WTC11 (cell line): ENCODE measurements at places on chromosomes 7 and 10. TPM values are rescaled to one million over a fixed set of nuclear protein-coding genes. Genes with fewer than 3 reads are reported as not detected.

The GRM3 gene
- 0.87 to 1.5 TPM (median 0.94 TPM) in 3 replicates for total RNA-seq

The GARIN1A gene
- 0.14 to 0.15 TPM in 2 of 3 replicates, not detected in the other for total RNA-seq

The NEUROG3 gene
- total RNA-seq = 1.9 to 2.4 TPM (median 2.0 TPM) in 3 replicates

The DKK1 gene
- 0.78 to 1.1 TPM (median 1.0 TPM) in 3 replicates for total RNA-seq

The TRPV5 gene
- not detected in 3 replicates for total RNA-seq

The ARF5 gene
- total RNA-seq = 167 to 173 TPM (median 171 TPM) in 3 replicates

The TMEM229A gene
- total RNA-seq = 0.27 to 0.74 TPM (median 0.41 TPM) in 3 replicates

The HOXA3 gene
- 0.11 TPM in 1 of 3 replicates, not detected in the others for total RNA-seq

The SPDYE8 gene
- total RNA-seq = not detected in 3 replicates

The CROT gene
- total RNA-seq = 4.0 to 6.9 TPM (median 5.5 TPM) in 3 replicates

The SLC25A13 gene
- total RNA-seq = 66.0 to 77.2 TPM (median 71.1 TPM) in 3 replicates

The PTPN20 gene
- total RNA-seq = 0.96 to 2.0 TPM (median 1.7 TPM) in 3 replicates

The MYH16 gene
- total RNA-seq = not detected in 3 replicates

The KIF20B gene
- 56.9 to 70.2 TPM (median 57.3 TPM) in 3 replicates for total RNA-seq

The PDE6C gene
- total RNA-seq = not detected in 3 replicates

The ASZ1 gene
- total RNA-seq = not detected in 3 replicates

The CXCL12 gene
- total RNA-seq = 52.4 to 64.3 TPM (median 59.6 TPM) in 3 replicates

The GNA12 gene
- total RNA-seq = 89.2 to 99.6 TPM (median 90.3 TPM) in 3 replicates

The GDF10 gene
- 0.09 to 0.24 TPM (median 0.18 TPM) in 3 replicates for total RNA-seq

The NME8 gene
- 1.0 to 2.3 TPM (median 1.5 TPM) in 3 replicates for total RNA-seq

The TAS2R41 gene
- 0.31 to 0.44 TPM in 2 of 3 replicates, not detected in the other for total RNA-seq

The PAX4 gene
- not detected in 3 replicates for total RNA-seq

The HSPA12A gene
- 5.0 to 7.2 TPM (median 5.2 TPM) in 3 replicates for total RNA-seq

The GDF2 gene
- total RNA-seq = not detected in 3 replicates

The MACROH2A2 gene
- 33.0 to 35.4 TPM (median 33.5 TPM) in 3 replicates for total RNA-seq

The NANOS1 gene
- total RNA-seq = 2.9 to 4.3 TPM (median 2.9 TPM) in 3 replicates

The SMKR1 gene
- 0.23 to 0.50 TPM (median 0.34 TPM) in 3 replicates for total RNA-seq

The COL17A1 gene
- 0.60 to 1.5 TPM (median 1.1 TPM) in 3 replicates for total RNA-seq

The HOXA2 gene
- total RNA-seq = not detected in 3 replicates

The CNPY1 gene
- total RNA-seq = 0.09 TPM in 2 of 3 replicates, not detected in the other

The AUTS2 gene
- total RNA-seq = 49.6 to 50.8 TPM (median 50.0 TPM) in 3 replicates

The KCNIP2 gene
- 4.5 to 5.4 TPM (median 5.2 TPM) in 3 replicates for total RNA-seq

The PLEKHS1 gene
- not detected in 3 replicates for total RNA-seq

The CPA2 gene
- 0.90 to 2.3 TPM (median 1.3 TPM) in 3 replicates for total RNA-seq

The ANKRD26 gene
- 7.3 to 10.2 TPM (median 8.1 TPM) in 3 replicates for total RNA-seq

The NPFFR1 gene
- total RNA-seq = 0.04 to 0.05 TPM in 2 of 3 replicates, not detected in the other
